ENCODE measurements at places on chromosomes 2 and 18.

GRCh38 chr18:50719471-50720324, 100.1 kb downstream of the MRO start:
- DNase-seq, result no peak

GRCh38 chr2:214069254-214069653, 341.6 kb upstream of the VWC2L start:
- no peak for DNase-seq

- no peak for DNase-seq
These were observed 33.3 kb downstream of the BMP10 start for GRCh38 chr2:68837861-68838341.

GRCh38 chr2:217396165-217396564, 536.3 kb upstream of the TNP1 start:
- DNase-seq, result no peak

GRCh38 chr18:49251451-49251850, 209.0 kb downstream of the DYM start:
- no peak for DNase-seq

DNA sequence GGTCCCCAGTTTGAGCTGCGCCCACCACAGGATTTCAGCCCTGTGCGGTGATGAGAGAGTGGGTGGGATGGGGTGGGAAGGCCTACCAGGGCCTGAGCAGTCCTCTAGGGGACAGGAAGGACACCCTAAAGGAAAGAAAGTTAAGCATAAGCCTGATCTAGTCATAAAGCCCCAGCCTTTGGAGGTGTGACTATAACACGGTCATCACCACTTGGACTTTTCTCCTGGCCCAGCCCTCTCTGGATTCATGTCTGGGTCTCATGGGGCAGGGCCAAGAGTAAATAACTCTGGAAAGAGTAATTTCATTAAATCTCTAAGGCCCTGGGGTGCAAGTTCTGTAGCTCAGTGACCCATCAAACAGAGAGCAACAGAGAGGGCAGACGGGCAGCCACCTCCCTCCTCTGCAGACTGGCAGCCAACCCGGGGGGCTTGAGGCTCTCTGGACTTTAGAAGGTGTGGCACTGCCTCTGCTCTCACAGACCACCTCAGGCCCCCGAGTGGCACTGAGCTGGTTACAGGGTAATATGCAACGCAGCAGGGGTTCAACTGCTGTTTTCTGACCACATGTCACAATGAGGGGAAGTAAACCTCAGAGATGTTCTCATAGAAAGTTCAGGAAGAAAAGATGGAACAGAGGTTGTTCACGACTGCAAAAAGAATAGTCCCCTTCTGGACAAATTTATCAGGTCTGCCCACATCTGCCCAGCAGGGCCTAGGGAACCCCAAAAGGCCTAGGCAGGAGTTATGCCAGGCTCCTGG, 41.5 kb downstream of the TGFA start:
- DNase-seq, result no peak

- no peak for DNase-seq
These were observed 32.3 kb downstream of the EML6 start for GRCh38 chr2:54755641-54756326.

GRCh38 chr2:229642371-229642770, 72.0 kb downstream of the DNER start:
- DNase-seq, result no peak

DNA sequence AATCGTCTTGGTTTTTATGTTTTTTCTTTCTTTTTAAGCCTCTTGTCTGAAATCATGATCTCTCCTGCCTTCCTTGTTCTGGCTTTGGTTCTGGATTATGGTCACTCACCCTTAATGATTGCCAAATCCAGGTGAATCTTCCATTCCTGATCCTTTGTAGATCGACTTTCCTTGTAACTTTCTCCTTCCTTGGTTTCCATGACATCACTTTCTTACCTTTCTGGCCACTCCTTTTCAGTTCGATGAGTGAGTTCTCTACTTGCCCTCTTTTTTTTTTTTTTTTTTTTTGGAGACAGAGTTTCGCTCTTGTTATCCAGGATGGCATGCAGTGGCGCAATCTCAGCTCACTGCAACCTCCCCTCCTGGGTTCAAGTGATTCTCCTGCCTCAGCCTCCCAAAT, 139.1 kb upstream of the LTBP1 start:
- no peak for DNase-seq

DNA sequence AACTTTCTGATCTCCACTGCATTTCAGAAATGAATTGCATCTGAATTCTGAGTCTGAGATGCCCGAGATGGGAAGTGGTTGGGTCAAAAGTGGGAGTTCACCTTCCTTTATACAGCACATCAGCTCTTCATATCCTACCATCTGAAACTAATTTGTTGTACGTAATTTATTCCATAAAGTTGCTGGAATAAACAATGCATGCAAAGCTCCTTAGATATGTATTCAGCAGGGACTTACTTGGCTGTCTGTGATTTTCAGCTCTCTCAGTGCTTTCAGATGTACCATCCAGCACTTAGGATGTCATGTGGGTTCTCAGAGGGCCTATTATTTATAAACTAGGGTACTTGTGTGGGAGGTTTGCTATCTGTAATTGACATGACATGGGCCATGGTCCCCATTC, 46.9 kb upstream of the EFEMP1 start:
- DNase-seq, result no peak

- DNase-seq, result no peak
These were observed 19.9 kb upstream of the SPRED2 start for GRCh38 chr2:65452150-65452895.

GRCh38 chr2:134410831-134411231, 157.0 kb downstream of the MGAT5 start:
- no peak for DNase-seq

DNA sequence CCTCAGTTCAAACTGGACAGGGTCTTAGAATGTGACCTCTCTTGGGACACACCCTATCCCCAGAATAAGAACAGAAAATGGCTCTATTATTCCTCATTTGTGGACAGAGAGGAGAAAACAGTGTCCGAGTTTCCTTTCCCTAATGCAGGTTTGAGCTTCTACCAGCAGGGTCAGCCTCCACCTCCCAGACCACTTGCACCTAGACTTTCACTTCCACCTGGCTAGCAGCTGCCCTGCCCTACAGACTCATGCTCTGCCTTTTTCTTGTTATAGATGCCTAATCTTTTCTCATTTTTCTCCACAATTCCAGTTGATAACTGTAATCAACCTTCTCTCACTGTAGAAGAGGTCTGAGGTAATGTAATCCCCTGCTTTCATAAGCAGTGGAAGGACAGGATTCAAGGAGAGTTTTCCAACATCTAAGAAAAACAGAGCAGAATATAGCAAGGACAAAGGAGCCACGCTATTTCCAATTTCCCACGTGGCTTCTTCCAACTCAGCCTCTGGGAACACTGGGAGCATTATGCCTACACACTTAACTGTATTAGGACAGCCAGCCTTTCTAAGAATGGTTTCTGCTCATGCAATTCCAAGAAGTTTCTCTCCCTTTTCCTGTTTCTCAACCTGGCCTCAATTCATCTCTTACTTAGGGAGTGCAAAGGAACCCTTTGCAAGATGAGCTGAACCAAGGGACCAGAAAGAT, 239.8 kb downstream of the BCL11A start:
- no peak for DNase-seq

- DNase-seq, result no peak
These were observed 138.5 kb downstream of the RIT2 start for GRCh38 chr18:42976869-42977590.

DNA sequence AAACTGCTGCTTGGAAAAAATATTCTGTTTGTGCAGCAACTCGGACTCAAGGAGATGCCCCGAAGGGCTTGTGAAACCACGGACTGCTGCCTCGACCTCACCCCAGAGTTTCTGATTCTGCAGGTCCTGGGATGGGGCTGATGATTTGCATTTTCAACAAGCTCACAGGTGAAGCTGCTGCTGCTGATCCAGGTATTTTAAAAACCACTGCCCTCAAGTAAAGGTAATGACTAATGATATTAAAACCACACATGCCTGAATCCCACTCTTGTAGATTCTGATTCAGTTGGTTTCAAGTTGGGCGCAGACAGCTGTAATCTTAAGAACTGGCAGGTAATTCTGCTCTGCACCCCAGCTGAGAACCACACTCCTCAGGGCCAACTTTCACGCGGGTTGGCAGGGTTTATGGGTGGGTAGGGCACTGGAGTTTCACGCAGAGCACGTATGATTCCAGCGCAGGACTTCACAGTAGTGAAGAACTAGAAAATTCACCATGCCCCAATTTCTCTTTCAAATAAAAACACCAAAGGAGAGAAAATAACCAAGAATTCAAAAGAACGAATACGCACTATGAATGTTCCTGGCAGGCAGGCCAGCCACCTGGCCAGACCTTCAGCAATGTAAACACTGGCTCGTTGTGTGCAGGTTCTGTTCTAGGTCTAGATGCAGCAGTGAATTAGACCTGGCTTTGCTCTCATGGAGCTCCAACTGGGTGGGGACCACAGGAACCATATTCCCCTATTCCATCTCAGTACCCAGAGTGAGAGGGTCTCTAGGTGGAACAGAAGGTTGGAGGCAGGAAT, 74.6 kb upstream of the ZFP36L2 start:
- no peak for DNase-seq

DNA sequence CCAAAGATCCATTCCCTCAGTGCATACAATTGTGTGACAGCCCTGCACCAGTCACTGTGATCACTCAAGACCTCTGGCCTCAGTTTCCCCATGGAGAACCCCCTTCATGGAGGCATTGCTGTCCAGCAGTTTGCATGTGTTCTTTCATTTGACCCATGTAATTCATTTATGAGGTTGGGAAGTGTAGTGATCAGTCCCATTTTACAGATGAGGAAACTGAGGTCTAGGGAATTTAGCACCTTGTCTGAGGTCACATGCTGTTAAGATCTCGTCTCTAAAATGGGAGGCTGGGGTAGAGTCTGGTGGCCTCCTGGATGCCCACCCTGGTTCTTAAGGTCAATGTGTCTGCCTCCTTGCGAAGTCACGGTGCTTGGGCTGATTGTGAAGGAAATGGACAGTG, 19.1 kb downstream of the LDLRAD4 start:
- no peak for DNase-seq

DNA sequence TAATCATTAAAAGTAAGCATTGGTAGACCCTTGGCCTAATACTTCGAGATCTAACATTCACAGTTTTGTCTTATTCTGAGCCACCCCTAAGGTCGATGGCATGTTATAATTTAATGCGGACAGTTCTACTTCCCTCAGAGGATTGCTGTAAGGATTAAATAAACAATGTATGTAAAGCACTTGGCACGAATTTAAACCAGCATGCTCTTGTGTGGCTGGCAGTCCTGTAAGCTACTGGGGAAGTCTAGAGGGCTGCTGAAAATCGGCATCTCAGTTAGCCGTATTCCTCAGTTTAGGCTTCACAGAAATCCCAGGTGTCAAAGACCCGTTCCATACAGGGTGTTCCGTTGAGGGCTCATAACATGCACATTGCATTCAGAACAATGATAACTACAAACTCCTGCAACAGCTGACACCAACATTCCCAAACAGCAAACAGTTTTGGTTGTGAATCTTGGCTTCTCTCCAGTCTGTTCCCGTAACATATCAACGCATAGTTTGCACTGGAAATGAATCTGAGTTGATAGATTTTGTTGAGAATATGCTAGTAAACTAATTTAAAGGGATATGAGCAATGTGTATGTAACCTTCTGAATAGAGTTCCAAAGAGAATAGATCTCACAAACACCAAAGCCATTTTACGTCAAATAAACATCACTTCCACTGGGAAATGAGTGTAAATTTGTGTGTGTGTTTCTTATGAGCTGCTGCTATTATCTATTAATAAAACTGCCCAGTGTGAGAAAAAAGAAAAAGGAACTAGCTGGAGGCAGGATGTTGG, 52.2 kb upstream of the ACKR3 start:
- no peak for DNase-seq

DNA sequence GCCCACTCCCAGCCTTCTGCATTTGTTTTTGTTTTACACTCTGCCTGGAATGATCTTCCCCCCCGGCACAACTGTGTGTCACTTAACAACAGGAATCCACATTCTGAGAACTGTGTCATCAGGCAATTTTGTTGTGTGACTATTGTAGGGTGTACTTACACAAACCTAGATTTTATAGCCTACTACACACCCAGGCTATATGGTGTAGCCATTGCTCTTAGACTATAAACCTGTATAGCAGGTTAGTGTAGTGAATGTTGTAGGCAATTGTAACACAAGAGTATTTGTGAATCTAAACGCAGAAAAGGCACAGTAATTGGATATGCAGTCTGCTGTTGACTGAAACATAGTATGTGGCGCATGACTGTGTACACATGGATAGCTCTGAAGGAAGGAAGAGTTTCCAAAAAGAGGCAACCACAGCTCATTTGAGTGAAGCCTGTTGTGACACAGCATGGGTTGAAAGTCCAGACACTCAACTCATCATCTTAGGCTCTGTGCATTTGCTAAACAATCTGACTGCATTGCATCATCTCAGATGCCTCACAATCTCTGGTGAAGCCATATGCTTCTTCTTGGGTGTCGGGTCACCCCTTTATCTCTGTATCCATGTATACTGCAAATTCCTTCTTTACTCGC, 506.6 kb upstream of the SPHKAP start:
- no peak for DNase-seq

DNA sequence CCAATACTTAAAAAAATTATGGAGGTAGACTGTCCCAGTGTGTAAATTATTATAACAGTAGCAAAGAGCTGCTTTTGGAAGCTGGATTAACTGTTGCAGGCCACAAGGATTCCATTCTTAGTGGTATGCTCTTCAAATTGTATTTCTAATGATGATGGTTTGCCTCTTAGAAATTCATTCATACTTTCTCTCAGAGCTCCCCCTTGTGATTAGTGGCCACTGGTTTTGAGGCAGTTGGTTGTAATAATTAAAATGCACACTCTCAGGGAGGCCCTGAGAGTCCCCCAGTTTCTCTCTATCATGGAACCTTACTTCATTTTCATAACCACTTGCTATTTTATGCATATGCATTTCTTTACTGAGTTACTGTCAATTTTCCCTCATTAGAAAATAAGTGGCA, 122.5 kb downstream of the PLA2R1 start:
- DNase-seq, result no peak

GRCh38 chr2:7452110-7452876, 535.1 kb downstream of the RNF144A start:
- no peak for DNase-seq

DNA sequence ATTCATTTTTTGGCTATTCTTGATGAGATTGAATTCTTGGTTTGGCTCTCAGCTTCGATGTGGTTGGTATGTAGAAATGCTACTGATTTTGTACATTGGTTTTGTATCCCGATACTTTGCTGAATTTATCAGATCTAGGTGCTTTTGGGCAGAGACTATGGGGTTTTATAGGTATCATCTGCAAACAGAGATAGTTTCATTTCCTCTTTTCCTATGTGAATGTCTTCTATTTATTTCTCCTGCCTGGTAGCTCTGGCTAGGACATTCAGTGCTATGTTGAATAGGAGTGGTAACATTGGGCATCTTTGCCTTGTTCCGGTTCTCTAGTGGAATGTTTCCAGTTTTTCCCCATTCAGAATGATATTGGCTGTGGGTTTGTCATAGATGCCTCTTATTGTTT, 5.5 kb upstream of the TACR1 start:
- no peak for DNase-seq

DNA sequence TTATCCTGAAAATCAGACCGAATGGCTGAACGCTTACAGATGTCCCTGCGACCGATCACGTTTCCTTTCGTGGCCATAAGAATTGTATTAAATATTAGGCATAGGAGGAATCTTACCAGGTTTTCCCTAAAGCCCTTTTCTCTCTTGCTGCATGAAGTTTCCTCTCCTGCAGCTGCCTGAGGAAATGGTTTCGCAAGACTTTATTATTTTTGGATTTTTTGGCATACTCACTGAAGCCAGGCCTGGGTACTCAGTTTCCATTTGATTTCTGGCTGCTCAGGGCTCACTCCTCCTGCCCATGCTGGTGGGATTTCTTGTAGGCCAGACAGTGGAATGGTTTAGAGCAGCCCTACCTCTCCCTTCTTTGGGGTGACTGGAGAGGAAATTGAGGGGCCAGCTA, 114.0 kb downstream of the KLHL29 start:
- DNase-seq, result no peak

- peak; percentile 17 for DNase-seq
These were observed 649 bp downstream of the ESCO1 start for GRCh38 chr18:21599585-21600525.

Data from stimulated activated CD4-positive, alpha-beta T cell treated with anti-CD3 and anti-CD28 coated beads, Interleukin-4, amount 100 ng/mL, for 24 hours (primary cell).